Cardiac muscle cell (in vitro differentiated cells and primary cell): ENCODE measurements at places on chromosomes 2 and 18. TPM values are rescaled to one million over a fixed set of nuclear protein-coding genes. Genes with fewer than 3 reads are reported as not detected.

Gene GALR1
- total RNA-seq, result not detected in 2 replicates

Gene ZNF804A
- total RNA-seq, result 0.25 TPM in 1 of 2 replicates, not detected in the other

Gene MEP1B
- 0.04 and 0.09 TPM in 2 replicates for total RNA-seq

Gene RBM44
- 0.51 and 0.67 TPM in 2 replicates for total RNA-seq
